ENCODE measurements at places on chromosomes 13 and 19.

DNA sequence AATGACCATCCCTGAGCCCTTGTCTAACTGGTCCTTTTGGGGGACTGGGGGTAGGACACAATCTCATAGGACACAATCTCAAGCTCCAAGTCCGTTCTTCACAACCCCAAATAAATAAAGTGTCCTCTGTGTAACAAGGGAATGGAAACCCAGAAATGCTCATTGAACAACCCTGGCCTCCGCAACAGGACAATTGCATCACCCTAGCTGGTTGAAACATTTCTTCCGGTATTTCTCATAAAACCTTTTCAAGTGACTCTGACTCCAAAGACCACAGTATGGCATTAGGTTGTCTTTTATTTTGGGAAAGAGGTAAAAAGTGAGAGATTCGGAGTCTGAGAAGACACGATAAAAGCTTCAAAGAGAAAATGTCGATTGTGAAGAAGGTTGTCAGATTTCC, 186.6 kb downstream of the ZNF536 start:
- DNase-seq, result no peak

- DNase-seq, result no peak
Measured at GRCh38 chr13:95185851-95186250, 115.4 kb downstream of the ABCC4 start.

DNA sequence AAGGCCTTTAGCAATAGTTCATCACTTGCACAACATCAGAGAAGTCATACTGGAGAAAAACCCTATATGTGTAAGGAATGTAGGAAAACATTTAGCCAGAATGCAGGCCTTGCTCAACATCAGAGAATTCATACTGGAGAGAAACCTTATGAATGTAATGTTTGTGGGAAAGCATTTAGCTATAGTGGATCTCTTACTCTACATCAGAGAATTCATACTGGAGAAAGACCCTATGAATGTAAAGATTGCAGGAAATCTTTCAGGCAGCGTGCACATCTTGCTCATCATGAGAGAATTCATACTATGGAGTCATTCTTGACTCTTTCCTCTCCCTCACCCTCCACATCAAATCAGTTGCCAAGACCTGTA, 19.8 kb downstream of the ZNF583 start:
- no peak for DNase-seq

GRCh38 chr19:2969104-2969504, 8.3 kb upstream of the TLE6 start:
- DNase-seq, result no peak

DNA sequence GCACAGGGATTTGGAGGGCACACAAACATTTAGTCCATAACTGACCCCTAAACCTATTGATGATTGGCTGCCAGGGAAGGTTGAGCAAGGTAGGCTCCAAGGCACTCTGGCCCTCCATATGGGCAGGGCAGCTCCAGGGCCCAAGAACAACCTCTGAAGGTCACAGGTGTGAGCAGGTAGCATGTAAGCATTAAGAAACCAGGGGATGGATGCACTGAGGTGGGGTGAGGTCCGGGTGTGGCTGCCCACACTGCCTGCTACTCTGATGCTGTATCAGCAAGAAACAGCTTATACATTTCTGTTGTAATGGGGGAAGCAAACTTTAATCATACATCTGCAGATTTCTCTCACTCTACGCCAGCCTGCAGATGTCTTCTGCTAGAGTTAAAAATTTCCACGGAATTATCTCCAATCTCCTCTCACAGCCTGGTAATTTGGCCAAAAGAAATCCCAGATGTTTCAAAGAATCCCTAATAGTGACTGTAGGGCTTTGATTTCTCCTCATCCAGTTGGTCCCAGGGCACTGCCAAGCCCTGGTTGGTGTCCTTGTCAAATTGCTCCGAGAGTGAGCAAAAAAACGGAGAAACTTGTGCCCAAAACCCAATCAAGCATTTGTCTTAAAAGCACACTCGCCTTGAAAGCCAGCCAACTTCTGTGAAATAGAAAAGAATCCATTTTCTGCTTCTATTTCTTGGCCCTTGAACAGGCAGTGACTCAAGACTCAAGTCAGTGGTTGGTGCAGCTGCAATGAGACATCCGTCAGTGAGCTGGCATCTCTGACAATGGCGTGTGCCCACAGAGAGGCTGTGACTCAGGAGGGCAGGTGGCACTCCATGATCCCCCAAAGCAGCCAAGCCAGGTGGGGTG, 72.5 kb upstream of the MRI1 start:
- DNase-seq, result peak; percentile 11

GRCh38 chr19:50191216-50191615, 12.2 kb upstream of the MYH14 start:
- DNase-seq, result peak; percentile 49

DNA sequence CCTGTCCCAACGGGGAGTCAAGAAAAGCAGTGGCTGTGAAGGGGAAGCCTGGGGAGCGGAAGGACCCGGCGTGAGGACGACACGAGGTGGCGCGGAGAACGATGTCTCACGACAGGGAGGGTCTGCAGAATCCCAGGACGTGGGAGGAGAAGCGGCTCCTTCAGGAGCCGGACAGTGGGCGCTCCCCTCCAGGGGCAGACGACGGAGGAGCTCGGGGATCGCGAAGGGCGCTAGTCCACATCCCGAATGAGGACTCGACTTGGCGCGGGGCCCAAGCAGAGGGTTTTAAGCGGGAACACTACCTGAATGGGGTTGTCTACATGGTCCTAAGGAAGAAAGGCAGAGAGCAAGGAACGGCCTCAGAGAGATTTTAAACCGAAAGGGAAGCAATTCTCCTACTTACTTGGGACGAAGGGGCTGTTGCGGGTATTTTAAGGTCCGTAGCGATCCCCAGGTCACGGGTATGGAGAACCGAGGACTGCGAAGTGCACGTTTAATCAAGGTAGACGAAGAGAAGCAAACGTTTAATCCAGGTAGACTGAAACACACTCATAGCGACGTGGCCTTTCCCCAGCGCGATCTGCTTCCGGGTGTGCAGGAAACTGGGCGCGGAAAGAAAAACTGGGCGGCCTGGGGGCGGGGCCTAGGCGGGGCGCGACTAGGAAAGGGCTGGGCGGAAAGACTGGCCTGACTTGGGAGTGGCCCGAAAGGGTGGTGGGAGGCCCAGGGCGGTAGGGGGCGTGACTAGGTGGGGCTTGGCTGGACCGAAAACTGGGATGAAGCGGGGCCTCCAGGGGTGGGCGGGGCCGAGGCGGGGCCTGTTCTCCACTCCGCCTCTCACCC, at the start of gene ZNF841:
Gene ZNF841, minus strand, starts transcription at position 594 of the 843 bp plus-strand sequence. CDS start 10,964 bp downstream, outside the sequence.
- DNase-seq, result peak; percentile 62

GRCh38 chr19:58058467-58058866, 615 bp upstream of the ZNF135 start:
- no peak for DNase-seq

DNA sequence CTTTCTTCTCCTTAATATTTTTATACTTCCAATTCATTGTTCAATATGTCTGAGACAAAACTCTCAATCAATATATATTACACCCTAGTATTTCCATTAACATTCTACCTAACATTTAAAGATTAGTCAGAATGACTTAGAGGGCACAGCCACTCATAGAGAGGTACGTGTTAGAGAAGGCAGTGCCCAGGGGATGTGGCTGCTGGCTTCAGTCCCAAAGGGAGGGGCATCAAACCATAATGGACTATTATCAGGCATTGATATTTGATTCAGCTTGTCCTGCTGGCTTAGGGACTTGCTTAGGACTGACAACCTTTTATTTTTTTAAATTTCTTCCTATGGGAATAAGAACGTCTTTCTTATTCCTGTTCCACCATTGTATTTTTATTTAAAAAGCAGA, 1392.0 kb upstream of the ATXN8OS start:
- DNase-seq, result no peak

- DNase-seq, result peak; percentile 32
Measured at GRCh38 chr19:9054765-9055164, 32.1 kb upstream of the OR1M1 start.

DNA sequence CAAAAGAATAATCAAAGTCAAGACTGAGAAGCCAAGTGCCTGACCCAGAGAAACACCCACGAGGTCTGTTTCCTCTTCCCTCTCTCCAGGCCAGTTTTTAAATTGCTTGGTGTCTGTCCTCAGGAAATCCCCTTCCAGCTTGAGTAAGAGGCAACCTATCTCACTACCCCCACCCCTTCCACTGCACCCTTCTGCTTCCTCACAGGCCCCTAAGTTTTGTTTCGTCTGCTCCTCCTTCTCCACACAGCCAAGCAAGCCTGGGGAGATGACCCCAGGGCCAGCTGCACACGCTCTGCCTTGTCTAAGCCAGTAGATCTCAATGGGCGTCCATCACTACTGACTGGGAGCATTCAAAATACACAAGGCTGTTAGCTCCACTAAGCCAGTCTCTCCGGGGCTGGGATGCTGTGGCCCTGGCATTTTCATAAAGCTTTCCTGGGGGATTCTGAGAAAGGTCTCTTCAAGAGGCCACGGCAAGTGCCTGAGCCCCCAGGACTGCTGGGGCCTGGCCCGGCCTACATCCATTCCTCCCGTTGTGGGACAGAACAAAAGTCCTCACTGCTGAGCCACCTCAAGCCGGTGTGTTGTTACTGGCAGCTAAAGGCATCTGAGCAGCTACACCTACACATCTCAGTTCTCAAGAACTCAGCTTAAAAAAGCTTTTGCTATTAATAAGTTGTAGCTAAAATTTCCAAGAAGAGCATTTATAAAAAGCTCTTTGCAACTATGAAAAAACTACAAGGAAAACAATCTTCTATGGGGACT, 14.9 kb upstream of the IL4I1 start:
- no peak for DNase-seq

DNA sequence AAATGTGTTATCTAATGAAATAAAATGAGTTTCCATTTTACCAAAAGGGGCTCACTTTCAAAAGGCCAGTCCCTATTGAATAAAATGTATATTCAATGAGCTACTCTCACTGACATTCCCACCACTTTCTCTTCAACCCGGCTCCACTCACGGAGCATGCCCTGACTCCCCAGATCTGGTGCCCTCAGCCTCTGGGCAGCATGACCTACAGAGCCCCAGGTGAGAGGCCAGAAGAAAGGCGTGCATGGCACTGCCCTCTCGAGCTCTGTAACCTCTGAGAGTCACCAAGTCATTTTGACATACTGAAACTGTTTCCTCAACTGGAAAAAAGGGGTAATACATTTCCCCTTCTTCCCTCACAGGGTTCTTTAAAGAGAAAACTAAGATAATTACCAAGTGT, 25.2 kb upstream of the SIAH3 start:
- DNase-seq, result no peak

- DNase-seq, result no peak
Measured at GRCh38 chr13:50277127-50277526, 261.9 kb downstream of the KCNRG start.

- DNase-seq, result no peak
Measured at GRCh38 chr13:98910501-98910951, 67.3 kb downstream of the DOCK9 start.

GRCh38 chr19:37551129-37551993, 43.2 kb downstream of the ZNF571 start:
- no peak for DNase-seq

- DNase-seq, result no peak
Measured at GRCh38 chr19:57841122-57841763, 8.4 kb upstream of the ZNF587 start.

DNA sequence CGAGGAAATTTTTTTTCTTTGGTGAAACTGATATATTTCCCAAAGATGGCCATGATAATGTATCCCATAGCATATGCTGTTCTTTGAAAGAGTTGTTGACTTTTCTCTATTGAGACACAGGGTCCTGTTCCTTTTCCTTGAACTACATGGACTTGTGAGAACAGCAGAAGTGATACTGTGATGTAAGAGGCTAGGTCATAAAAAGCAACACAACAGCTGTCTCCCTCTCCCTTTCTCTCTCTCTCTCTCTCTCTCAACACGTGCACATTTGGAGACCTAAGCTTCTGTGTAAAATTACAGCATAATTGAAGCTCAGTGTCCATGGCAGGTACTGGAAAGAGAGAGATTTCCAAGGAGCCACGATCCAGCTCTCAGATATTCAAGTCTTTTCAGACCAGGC, 1712.4 kb downstream of the EFNB2 start:
- DNase-seq, result no peak

DNA sequence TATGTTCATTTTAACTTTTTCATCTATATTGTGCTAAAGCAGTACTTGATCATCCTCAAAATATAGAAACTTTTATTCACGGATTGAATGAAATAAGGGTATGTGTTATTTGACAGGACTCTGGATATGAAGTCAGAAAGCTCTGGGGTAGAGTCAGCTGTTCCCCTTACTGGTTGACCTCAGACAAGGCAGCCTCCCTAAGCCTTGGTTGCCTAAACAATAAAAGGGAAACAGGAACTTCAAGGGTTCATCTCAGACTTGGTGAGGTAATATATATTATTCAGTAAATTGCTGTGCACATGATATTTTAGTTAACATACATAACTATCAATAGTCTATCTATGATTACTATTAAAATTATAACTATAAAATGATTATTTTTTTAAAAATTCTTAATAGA, 13.6 kb downstream of the POLR1D start:
- DNase-seq, result no peak

GRCh38 chr13:37319031-37319443, 213.6 kb upstream of the CSNK1A1L start:
- DNase-seq, result no peak

GRCh38 chr19:38031423-38031770, 124.4 kb downstream of the SIPA1L3 start:
- DNase-seq, result no peak

GRCh38 chr13:29859971-29860370, 9.6 kb upstream of the UBL3 start:
- DNase-seq, result no peak

DNA sequence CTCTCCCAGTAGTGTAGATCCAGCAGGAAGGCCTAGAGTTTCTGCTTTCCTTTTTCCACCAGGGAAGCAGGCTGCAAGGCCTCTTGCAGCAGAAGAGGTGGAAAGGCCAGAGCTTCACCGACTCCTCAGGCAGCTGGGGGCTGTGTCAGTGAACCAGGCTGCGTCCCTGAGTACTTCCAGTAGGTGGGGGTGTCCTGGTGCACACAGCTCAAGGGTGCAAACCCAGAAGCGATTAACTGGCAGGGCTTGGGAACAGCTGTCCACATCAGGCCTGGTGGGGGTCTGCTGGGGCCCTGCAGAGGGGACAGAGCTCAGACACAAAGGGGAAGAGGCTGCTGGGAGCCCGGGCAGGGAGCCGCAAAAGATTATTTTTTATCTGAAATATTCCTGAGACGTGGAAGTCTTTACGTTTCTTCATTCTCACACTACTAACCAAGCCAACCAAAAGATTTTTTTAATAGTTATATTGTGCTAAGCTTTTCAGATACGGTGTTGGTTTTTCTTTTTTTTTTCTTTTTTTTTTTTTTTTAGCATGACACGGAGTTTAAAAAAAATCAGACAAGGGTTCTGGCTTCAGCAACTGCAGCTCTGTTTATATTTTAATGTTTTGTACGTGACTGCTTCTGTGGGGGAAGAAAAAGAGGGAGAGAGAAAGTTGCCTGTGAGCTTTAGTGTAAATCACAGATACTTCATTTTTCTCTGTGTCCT, 11.0 kb downstream of the TSHZ3 start:
- DNase-seq, result no peak

- DNase-seq, result no peak
Measured at GRCh38 chr19:44871809-44872208, 19.2 kb upstream of the TOMM40 start.

GRCh38 chr19:21604951-21605476, 99.6 kb downstream of the ZNF429 start:
- DNase-seq, result no peak

Data from LoVo (cell line).